ENCODE measurements at places on chromosomes 2 and 18. TPM values are rescaled to one million over a fixed set of nuclear protein-coding genes. Genes with fewer than 3 reads are reported as not detected.
A peak's percentile ranks its signal among the peaks of the same experiment; 100 is the strongest.

Gene RUFY4
- total RNA-seq, result 0.65 TPM

Gene KCNG2
- total RNA-seq, result not detected

Gene C2orf80
- not detected for total RNA-seq

Gene CRYGC
- not detected for total RNA-seq

Gene SETBP1
- total RNA-seq, result 2.4 TPM

Gene LONRF2
- total RNA-seq, result 0.19 TPM

Gene TEKT4
- total RNA-seq, result not detected

Gene KLHL41
- total RNA-seq, result 0.43 TPM

Gene DES
- 1.3 TPM for total RNA-seq

GRCh38 chr18:9290156-9290555, 44.4 kb upstream of the TWSG1 start:
- DNase-seq, result no peak
- no peaks in the 10 kb centered on the region for H3K4me1 ChIP-seq
- no peaks in the 10 kb centered on the region for H3K27me3 ChIP-seq
- no peaks in the 10 kb centered on the region for H3K36me3 ChIP-seq
- no peak overlapping the region for H3K27ac ChIP-seq

DNA sequence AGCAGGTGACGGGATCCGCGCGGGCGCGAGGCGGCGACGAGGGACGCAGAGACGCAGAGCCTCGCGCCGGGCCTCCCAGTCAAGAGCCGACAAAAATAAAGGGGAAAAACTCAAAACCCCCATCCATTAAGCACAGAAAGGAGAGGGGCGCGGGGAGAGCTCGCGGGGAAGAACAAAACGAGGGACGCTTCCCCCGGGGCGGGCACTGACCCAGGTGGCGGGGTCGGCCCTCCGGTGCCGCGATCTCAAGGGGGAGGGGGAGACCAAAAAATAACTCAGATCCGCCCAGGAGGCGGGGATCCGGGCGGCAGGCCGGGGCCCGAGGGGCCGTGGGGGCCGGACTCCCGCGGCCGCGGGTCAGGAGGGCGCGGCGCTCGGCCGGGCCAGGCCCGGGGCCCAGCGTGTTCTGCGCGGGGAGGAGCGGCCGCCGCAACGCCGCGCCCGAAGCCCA, 597 bp downstream of the RNF103 start:
- H3K27me3 ChIP-seq, result no peaks in the 10 kb centered on the region
- peaks cover 10% of the 10 kb centered on the region for H3K36me3 ChIP-seq
- peak overlapping the region; percentile 68 for H3K27ac ChIP-seq
- peak; percentile 25 for DNase-seq

GRCh38 chr2:118627156-118627555, 220.3 kb downstream of the EN1 start:
- H3K27ac ChIP-seq, result no peak overlapping the region
- H3K27me3 ChIP-seq, result no peaks in the 10 kb centered on the region
- no peak for DNase-seq

DNA sequence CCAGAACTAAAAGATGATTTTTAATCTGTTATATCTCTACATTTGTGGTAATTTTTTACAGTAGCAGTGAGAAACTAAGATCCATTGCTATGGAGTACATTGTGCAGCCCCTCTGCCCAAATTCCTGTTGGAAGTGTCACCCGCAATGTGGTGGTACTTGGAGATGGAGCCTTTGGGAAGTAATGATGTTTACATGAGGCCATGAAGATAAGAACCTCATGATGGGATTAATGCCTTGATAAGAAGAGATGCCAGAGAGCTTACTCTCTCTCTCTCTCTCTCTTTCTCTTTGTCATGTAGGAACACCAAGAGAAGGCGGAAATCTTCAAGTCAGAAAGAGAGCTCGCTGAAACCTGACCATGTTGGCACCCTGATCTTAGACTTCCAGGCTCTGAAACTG, 535.4 kb downstream of the PID1 start:
- H3K27ac ChIP-seq, result no peak overlapping the region
- no peak overlapping the region for H3K4me3 ChIP-seq
- no peaks in the 10 kb centered on the region for H3K4me1 ChIP-seq
- DNase-seq, result no peak

DNA sequence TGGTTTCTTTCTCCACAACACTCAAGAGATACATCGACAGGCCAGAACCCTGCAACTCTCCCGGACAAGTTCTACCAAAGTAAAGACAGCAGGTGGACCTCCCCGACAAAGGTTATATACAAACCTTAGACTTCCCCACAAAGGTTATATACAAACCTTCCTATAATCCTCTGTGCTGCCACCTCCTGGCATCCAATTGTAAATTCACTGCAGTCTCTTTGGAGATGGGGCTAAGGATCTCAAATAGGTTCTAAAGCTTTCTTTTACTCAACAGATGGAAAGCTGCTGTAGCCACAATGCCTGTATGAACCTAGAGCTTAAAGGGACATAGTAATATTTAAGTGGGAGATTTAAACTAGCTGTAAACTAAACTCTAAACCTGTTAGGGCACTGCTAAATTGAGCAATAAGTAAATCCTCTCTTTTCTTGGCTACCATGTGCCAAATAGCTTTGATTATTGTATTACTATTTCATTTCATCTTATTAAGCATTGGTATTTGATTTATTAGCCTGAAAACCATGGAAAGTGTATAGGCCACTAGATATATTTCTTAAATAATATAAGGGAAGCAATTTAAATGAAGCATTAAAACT, 9.8 kb upstream of the MREG start:
- H3K4me3 ChIP-seq, result no peak overlapping the region
- no peaks in the 10 kb centered on the region for H3K36me3 ChIP-seq
- DNase-seq, result peak; percentile 37
- H3K27ac ChIP-seq, result no peak overlapping the region
- no peaks in the 10 kb centered on the region for H3K4me1 ChIP-seq

DNA sequence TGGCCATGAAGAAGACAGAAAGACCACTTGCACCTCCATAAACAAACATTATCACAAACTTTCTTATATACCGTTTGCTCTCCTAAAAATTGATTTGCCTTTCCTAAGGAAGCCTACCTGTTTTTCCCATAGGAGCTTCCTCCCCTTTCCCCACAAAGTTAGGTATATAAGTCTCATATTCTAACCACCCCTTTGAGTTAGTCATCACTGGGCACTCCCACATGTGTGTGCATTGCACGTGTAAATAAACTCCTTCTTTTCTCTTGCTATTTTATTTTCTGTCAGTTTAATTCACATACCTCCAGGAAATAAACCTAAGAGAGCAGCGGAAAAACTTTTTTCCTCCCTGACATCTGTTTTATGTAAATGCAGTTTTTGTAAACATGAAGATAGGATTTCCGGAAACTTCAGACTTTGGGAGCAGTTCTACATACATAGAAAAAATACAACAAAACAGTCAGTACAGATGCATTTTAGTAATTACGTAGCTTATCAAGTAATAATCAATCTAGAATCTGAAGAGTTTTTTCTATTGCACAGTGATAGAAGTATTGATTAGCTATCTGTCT, 46.6 kb downstream of the PLCL1 start:
- no peak for DNase-seq
- no peak overlapping the region for H3K27ac ChIP-seq
- H3K4me1 ChIP-seq, result peaks cover 7% of the 10 kb centered on the region

DNA sequence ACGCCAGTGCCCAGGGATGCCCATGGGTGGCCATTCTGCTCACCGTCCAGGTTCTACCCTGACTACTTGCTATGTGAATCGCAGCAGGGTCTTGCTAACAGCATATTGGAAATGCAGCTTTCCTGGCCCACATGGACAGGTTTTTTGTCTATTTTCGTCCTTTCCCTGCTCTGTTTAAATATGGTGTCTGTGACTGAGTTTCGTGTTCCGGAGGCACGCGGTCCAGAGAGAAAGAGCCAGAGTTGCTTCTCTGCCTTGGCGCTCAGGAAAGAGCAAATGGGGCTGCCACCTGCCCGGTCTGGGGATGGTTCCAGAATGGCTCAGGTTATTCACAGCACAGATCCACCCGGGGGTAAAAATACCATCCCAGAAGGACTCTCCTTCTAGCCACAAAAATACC, 456.2 kb downstream of the BCL11A start:
- H3K27me3 ChIP-seq, result no peaks in the 10 kb centered on the region
- no peak for DNase-seq
- no peak overlapping the region for H3K27ac ChIP-seq
- no peak overlapping the region for H3K4me3 ChIP-seq
- no peaks in the 10 kb centered on the region for H3K36me3 ChIP-seq
- no peaks in the 10 kb centered on the region for H3K4me1 ChIP-seq

DNA sequence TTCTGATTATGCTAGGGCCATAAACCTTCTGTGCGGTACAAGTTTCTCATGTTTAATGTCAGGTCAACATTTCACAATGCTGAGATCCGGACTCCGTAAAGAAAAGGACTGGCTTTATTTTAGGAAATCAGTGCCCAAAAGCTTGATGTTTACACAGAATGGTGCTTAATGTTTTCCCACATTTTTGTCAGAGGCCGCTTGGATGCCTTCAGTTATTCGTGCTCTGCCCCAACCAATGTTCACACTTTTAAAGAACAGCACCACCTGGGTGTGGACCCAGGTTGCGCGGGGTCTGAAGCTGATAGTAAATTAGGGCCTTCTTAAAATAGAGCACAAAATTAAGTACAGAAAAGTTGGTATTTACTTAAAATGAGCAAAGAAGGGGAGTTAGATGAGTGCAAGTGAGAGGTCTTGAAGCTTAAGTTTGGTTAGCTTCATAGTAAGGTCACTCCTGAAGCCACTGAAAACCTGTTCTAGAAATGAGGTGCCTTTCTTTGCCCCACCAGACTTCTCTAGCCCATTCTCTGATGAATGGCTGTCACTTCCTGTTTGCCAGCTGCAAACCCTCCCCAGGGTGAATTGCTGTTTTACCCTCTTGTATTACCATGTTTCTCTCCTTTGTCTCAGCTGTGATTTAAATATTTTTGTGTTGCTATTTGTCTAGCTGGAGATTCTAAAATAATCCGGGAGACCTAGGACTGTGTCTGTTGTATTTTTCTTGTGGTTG, 20.5 kb downstream of the SLC3A1 start:
- no peaks in the 10 kb centered on the region for H3K36me3 ChIP-seq
- no peaks in the 10 kb centered on the region for H3K4me1 ChIP-seq
- peaks cover 9% of the 10 kb centered on the region for H3K27me3 ChIP-seq

DNA sequence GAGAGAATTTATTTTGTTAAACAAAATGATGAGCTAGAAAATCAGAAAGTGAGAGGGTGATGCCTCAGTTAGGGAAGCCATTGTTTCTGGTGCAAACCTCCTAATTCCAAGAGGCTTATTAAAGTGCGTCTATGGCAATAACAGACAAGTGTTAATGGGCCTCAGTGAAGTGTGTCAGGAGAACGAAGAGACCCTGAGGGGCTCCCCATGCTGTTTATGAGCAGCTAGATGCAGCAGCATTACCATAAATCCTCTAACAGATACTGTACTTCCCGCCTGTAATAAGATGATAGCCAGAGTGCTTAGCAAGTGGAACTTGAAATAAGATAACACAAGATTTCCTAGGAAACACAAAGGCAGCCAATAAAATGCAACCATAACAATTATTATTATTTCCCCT, 157.4 kb downstream of the MYT1L start:
- H3K36me3 ChIP-seq, result no peaks in the 10 kb centered on the region
- H3K27me3 ChIP-seq, result peaks cover 3% of the 10 kb centered on the region
- H3K4me3 ChIP-seq, result no peak overlapping the region

DNA sequence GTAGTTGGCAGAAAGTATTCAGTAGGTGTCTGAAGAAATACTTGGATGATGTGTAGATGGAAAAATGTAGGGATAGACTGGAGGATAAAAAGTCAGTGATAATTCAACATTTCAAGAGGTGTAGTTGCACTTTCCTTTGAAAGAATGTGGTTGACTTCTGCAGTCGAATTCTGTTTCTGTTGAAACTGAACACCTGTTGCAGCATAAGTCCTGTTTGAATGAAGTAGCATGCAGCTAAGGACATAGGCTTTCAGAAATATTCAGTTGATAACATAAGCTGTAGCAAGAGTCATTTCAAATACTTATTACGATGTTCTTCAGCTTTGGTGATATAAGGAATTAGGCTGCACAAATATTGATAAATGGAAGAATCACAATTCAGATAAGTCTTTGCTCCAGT, 337.9 kb upstream of the LRRTM1 start:
- H3K27ac ChIP-seq, result no peak overlapping the region
- no peaks in the 10 kb centered on the region for H3K27me3 ChIP-seq
- no peaks in the 10 kb centered on the region for H3K4me1 ChIP-seq
- DNase-seq, result no peak

GRCh38 chr18:68314403-68314802, 400.5 kb downstream of the TMX3 start:
- no peaks in the 10 kb centered on the region for H3K27me3 ChIP-seq
- no peak for DNase-seq
- no peak overlapping the region for H3K4me3 ChIP-seq
- H3K4me1 ChIP-seq, result no peaks in the 10 kb centered on the region

- H3K27ac ChIP-seq, result no peak overlapping the region
- DNase-seq, result no peak
- no peak overlapping the region for H3K4me3 ChIP-seq
- H3K4me1 ChIP-seq, result no peaks in the 10 kb centered on the region
- H3K36me3 ChIP-seq, result no peaks in the 10 kb centered on the region
These were observed 39.8 kb upstream of the TTR start for GRCh38 chr18:31551883-31552282.

DNA sequence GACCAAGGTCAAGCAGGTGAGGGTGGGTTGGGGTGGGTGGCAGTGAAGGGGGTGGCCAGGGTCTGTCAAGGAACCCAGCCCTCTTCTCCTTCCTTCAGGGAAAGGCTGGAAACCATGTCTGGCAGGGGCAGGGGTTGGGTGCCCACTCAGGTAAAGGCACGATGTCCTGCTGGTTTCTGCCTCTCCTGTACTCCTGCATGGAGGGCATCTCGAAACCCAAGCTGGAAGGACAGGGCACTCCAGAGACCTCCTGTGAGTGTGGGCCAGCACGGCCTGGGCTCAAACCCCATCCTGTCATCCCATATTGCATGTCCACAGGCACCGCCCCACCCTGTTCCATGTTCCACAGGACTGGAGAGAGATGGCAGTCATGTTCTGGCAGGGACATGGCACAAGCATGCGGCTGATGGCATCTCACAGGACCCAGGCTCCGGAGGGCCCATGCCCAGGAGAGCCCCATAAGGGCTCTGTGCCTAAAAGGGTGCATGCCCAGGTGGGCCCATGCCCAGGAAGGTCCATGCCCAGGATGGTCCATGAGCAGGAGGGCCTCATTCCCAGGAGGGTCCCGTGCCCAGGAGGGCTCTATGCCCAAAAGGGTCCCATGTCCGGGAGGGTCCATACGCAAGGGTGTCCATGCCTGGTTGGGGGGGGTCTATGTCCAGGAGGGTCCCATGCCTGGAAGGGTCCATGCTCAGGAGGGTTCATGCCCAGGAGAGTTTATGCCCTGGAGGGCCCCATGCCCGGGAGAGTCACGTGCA, 6.4 kb downstream of the GPR35 start:
- no peak overlapping the region for H3K4me3 ChIP-seq
- H3K27me3 ChIP-seq, result no peaks in the 10 kb centered on the region
- no peak for DNase-seq
- H3K36me3 ChIP-seq, result no peaks in the 10 kb centered on the region
- peaks cover 20% of the 10 kb centered on the region for H3K4me1 ChIP-seq
- H3K27ac ChIP-seq, result no peak overlapping the region

DNA sequence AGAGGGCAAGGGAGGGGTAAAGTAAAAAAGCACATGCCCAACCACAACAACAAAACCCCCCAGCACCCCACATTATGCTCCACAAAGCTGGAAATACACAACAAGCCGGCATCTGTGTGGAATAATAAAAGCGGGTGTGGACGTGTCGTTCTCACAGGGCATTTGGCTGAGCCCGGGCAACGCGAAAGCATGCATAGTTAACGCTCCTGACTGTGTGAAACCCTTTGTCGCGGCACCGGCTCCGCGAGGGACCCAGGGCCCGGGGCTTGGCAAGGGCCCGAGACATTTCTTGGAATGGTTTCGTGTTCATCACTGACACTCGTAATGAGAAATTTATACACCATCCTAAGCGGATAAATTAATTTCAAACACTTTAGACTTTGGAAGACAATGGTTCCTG, 165.6 kb downstream of the INHBB start:
- no peaks in the 10 kb centered on the region for H3K36me3 ChIP-seq
- no peaks in the 10 kb centered on the region for H3K27me3 ChIP-seq
- no peak overlapping the region for H3K27ac ChIP-seq
